ENCODE measurements at places on chromosomes 3 and 15.

DNA sequence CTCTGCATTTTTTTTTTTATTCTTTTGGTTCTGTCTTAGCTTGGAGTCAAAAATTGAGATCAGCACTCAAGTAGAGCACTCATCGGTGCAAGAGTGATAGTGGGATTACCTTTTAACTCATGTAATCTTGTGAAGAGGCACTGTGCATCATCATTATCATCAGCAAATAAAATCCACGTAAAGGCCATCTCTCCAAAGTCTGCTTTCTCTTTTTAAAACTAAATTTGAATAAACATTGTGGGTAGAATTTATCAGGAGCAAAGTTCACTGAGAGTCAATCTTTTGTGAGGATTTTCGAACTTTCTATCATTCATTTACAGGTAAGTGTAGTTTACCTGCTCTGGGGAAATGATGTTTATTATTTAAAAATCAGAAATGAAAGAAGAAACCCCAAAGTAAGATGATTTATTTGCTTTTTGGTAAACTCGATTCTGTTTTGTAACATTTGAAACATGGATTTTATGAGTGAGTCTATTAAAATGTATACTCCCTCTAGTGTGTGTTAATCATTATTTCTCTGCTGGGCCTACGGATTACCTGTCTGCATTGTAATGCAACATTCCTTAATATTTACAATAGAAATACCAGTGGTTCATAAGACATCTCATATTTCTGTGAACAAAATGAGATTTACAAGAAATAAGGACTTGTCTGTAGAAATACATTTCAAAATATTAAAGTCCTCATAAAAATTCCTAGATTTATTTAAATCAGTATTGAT, 327.7 kb upstream of the NAALADL2 start:
- no peak for DNase-seq

GRCh38 chr15:67225336-67225735, 29.1 kb downstream of the AAGAB start:
- DNase-seq: no peak

- no peak for DNase-seq
Observed at GRCh38 chr3:35194666-35195065, 444.7 kb upstream of the ARPP21 start.

- DNase-seq: no peak
Observed at GRCh38 chr3:3907023-3907422, 107.8 kb downstream of the LRRN1 start.

DNA sequence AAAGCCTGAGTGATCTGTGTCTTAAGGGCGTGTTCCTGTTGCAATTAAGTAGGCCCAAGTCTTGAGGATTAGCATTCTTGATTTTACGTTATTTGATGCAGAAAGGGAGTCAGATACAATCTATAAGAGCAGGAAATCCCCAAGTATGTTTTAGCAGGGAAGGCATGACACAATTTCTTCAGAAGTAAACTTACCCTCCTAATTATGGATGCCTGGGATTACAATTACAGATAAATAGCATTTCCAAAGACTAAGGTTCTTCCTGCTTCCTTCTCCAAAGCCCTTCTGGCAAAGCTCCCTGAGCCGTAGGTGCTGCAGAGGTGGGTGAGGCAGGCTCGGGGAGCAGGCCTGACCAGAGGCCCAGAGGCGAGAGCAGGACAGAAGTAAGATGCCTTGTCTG, 34.9 kb upstream of the ST6GAL1 start:
- DNase-seq: no peak

- no peak for DNase-seq
Observed at GRCh38 chr3:41863024-41863423, 98.9 kb downstream of the ULK4 start.

DNA sequence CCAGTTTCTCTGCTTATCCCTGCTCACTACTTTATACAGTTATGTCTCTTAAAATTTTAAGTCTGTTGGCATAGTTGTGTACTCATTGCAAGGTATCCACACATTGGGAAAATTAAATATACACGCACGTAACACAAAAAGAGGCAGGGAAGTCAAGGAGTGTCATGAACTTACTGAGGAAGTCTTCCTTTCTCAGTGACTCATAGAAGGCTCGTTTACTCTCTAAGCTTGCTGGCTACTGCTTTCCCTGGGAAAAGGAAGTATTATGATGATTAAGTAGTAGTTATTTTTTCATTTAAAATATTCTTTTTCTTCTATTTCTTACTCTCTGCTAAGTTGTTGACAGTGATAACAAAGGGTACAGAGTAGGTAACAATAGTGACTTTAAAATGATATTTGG, 287.3 kb downstream of the UBE2E2 start:
- DNase-seq: no peak

GRCh38 chr3:32195995-32196540, 42.4 kb upstream of the CMTM8 start:
- DNase-seq: no peak

DNA sequence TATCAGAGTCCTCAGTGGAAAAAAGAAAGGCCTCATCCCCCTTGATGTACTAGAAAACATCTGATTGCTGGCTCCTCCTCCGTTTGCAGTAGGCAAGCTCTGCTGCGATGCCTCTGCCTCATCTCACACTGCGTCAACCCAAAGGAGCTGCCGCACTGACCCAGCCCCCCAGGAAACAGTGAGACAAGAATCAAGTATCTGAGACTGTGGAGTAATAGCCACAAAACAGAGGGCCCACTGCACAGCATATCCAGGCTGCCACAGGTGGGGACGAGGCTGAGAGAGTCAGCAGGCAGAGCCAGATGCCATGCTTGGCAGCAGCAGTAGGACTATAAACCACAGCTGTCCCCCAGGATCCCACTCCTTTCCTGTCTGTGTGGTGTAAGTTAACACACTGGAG, 165.9 kb downstream of the STAC start:
- DNase-seq: no peak

GRCh38 chr3:107987036-107987939, 103.5 kb downstream of the CD47 start:
- peak; percentile 63 for DNase-seq

DNA sequence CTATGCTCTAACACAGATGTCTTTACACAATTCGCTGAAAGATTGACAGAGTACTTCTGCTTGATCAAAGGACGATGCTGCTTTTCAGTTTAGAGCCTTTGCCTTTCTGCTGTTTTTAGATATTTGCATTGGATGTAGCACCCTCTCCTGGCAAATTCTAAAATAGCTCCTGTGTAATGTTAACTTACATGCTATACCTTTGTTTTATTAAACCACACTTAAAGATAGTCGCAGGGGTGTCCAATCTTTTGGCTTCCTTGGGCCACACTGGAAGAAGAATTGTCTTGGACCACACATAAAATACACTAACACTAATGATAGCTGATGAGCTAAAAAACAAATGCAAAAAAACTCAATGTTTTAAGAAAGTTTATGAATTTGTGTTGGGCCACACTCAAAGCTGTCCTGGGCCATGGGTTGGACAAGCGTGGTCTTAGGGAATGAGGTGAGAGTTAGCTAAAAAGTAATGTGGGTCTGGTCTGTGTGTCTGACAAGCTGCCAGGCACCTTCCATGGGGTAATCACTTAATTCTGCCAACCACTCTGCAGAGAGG, 62.9 kb downstream of the ATG7 start:
- DNase-seq: no peak

GRCh38 chr3:77392181-77392580, 352.3 kb downstream of the ROBO2 start:
- DNase-seq: no peak

GRCh38 chr3:130934442-130935089, 40.7 kb downstream of the ATP2C1 start:
- no peak for DNase-seq

GRCh38 chr3:152302521-152303021, 33.8 kb downstream of the MBNL1 start:
- no peak for DNase-seq

- DNase-seq: no peak
Observed at GRCh38 chr15:76358453-76358852, 21.9 kb downstream of the ISL2 start.

GRCh38 chr3:56019490-56020146, 448.6 kb downstream of the ERC2 start:
- no peak for DNase-seq

- no peak for DNase-seq
Observed at GRCh38 chr3:53196575-53197407, 35.8 kb downstream of the PRKCD start.

GRCh38 chr3:188084752-188085583, 69.0 kb upstream of the LPP start:
- no peak for DNase-seq

GRCh38 chr3:127544803-127545201, 45.7 kb downstream of the TPRA1 start:
- no peak for DNase-seq

GRCh38 chr15:70160803-70161565, 63.3 kb upstream of the TLE3 start:
- DNase-seq: no peak

- DNase-seq: no peak
Observed at GRCh38 chr3:56351537-56351936, 116.7 kb downstream of the ERC2 start.

DNA sequence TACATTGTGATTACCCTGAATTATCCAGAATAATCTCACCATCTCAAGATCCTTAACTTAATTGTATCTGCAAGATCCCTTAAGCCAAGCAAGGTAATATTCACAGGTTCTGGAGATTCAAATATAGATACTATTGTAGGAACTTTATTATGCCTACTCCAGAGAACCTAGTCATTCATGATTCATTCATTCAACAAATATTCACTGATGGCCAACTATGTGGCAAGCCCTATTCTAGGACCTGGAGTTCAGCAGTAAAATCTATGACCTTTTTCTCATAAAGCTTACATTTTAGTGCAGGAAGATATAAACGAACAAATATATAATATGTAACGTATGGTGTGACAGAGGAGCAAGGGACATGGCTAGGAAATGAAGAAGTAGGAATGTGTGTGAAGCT, 49.6 kb downstream of the ISL2 start:
- no peak for DNase-seq

DNA sequence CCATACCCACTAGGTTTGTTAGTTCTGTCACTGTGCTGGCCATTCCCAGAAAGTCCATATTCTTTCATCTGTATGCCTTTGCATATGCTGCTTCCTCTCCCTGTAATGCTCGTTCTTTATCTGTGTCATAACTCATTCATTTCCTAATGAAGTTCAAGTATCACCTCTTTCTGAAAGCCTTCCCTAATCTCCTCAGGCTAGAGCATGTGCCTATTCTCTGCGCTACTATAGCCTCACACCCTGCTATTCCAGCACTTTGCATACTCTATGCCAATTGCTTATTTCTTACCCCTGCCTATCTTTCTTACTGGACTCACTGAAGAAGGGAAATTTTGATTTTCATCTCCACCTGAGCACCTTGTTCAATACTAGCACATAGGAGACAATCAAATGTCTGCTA, 25.6 kb upstream of the C2CD4B start:
- DNase-seq: no peak

GRCh38 chr3:71444861-71445259, 138.7 kb downstream of the FOXP1 start:
- no peak for DNase-seq

Data from mesothelial cell of epicardium (in vitro differentiated cells).